Common myeloid progenitor, CD34-positive (primary cell): ENCODE measurements at places on chromosomes 4 and X.

DNA sequence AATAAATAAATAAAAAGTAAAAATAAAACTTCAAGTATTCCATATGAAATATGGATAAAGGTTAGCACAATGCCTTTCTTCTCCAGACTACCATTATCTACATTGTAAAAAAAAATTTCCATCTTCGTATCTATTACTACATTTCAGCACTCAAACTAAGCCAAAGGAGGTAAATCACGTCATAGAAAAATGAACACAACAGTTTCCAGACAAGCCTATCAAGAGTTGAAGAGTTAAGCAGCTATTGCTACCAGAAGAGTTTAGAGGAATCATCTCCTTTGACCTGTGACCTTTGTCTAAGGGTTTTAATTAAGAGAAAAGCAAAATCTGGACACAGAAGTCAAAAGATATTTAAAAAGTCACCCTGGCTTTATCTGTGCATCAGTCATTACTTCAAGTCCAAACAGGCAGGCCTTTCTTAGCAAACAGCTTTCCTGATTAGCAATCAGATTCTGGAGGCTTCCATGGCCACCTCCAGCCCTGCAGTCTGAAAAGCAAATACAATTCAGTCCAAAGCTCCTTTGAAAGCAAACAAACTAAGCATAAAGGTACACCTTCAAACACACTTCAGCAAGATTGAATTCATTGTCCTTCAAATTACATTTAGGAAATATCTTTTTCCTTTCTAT is 82.2 kb downstream of the APBB2 start:
- no peak for DNase-seq

DNA sequence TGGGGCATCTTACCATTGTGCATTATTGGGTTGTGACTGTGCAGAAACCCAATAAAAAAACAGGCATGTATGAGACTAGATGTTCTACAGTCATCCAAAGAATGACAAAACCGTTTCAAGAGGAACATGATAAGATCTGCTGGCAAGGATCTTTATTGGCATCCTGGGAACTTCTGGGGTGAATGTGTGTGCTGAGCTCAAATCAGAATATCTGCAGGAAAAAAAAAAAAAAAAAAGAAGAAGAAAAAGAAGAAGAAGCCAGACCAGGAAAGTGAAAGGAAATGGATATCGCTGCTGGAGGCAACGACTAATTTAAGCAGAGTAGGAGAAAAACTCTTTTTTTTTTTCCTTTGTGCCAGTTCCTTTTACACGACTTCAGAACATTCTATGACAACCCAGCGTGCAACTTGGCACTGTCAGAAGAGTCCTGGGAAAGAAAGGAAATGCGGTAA is 484.2 kb upstream of the BOD1L1 start:
- DNase-seq = peak; percentile 45

GRCh38 chrX:19372547-19373331 is 29.0 kb downstream of the PDHA1 start:
- DNase-seq = peak; percentile 2

DNA sequence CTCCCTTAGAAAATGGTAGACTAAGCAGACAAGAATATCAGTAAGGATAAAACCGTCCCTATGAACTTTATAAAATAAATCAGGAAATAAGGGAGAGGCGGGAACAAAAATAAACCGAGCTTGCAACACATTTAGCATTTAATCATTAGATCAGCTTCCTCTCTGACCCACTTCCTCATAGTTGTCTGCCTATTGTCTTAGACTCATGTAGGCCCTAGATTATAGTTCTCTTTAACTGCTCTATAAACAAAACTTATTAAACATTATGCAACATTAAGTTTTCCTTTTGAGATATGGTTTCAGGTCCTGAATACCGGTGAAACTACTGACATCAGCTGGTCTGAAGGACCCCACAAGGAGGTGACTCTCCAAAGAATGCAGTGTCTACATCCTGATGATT is 15.8 kb upstream of the SRD5A3 start:
- DNase-seq = peak; percentile 46

DNA sequence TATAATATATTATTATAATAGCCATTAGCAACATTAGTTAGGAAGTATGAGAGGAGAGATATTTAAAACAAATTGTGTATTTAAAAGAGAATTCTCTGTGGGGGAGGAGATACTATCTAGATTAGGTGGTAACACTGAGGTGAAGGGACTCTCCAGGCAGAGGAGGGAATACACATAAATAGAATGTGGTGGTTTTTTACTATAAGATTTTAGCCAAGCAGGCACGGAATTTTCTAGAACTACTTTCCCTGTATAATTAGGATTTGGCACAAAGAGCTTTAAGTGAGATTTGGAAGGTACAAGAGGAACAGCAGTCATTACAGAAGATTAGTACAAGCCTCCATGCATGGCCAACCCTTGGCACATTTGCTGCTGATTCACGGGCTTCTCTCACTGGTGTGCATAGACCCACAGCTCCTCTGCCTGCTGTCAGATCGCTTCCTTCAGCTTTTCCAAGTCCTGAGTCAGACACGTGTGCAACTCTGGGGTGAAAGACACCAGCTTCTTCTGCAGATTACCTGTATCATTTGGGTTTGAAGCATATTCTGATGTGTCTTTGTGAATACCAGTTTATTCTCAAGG is 685.5 kb downstream of the KCTD8 start:
- DNase-seq = no peak

- DNase-seq = peak; percentile 72
These were observed 26.4 kb upstream of the TMPRSS11B start for GRCh38 chr4:68271851-68272357.

DNA sequence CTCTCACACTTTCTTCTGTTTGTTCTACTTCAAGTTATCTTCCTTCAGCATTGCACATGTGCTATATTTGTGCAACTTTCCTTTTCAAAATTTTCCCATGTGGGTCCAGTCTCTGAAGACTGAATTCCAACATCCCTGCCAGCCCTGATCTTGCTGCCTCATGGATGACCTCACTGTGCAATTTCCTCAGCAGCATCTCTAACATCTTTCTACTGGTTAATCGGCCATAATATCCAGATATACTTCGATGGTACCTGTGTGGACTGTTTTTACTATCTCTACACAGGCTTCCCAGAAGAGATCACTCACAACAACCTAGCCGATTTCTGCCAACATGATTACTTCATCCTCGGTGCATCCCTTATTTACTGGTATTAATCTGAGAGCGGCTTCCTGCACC is 41.5 kb downstream of the GPM6A start:
- DNase-seq = no peak

- DNase-seq = no peak
These were observed 127.7 kb downstream of the COL4A6 start for GRCh38 chrX:108310506-108310905.

DNA sequence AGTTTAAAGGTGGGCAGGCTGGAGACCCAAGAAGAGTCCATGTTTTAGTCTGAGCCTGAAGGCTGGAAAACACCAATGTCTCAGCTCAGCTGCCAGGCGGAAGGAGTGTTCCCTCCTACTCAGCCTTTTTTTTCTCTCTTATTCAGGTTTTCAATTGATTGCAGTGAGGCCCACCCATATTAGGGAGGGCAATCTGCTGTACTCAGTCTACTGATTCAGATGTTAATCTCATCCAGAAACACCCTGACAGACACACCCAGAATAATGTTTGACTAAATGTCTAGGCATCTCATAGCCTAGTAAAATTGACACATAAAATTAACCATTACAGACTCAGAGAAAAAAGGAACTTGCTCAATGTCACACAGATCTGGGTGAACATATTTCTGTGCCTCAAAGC is 347.1 kb downstream of the GBA3 start:
- DNase-seq = no peak

DNA sequence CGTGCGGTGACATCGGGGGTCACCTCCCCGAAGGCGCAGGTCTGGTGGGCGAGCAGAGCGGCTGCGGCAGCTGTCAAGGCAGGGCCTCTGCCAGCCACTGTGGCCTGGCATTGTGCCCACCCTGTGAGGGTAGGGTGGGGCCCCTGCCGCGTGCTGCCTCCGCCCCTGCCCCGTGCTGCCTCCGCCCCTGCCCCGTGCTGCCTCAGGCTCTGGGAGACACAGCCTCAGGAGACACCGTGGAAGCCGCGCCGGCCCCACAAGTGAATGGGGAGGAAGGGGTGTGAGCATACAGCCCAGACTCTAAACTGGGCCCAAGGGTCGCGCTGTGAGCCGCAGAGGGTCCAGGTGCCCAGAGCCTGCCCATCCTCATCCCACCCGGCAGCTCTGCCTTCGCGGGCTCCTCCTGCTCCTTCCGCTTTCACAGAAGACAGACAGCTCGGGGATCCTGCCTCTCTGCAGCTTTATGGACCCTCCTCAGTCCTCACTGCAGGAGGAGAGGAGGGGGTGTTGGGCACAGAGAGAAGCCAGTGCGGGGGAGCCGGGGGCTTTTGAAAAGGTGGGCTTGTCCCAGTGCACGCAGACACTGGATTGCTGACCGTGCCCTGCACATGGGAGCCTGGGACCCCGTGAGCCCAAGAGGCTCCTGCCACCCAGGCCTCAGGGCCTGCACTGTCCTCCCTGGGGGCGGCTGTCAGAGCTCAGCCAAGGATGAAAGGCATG is 27.4 kb downstream of the PCGF3 start:
- peak; percentile 60 for DNase-seq

DNA sequence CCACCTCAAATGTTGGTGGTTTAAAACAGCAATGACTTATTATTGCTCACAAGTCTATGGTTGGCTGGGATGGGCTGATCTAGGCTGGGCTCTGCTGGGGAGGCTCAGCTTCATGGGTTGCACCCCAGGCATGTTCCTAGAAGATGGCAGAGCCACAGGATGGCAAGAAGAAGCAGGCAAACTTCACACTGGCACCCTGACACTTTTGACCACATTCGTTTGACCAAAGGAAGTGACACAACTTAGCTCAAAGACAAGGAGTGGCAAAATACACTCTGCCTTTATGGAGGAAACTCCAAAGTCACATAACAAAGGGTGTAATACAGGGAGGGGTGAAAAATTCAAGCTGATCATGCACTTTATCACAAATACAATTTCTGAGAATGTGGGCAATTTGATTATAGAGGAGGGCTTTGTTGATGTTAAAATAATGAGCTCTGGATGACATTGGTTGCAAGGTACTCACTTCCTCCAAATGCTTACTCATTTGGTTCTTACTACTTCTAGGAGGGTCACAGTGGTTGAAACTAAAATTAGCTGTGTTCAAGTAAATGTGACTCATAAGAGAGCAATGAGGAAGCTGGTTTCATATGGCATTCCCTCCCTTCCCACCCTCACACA is 249.2 kb upstream of the RPS6KA3 start:
- peak; percentile 81 for DNase-seq

- DNase-seq = no peak
These were observed 687.2 kb upstream of the AADAT start for GRCh38 chr4:170776983-170777382.

- no peak for DNase-seq
These were observed 125.7 kb downstream of the CAMK2D start for GRCh38 chr4:113635739-113636437.

GRCh38 chr4:11625211-11625610 is 196.5 kb upstream of the HS3ST1 start:
- DNase-seq = no peak

- peak; percentile 84 for DNase-seq
These were observed at the start of gene PKD2 for GRCh38 chr4:88007304-88008121. PKD2 (plus strand) TSS chr4:88007635; CDS start chr4:88007734, 99 bp downstream.

GRCh38 chr4:113144091-113144490 is 94.6 kb downstream of the ANK2 start:
- DNase-seq = no peak

DNA sequence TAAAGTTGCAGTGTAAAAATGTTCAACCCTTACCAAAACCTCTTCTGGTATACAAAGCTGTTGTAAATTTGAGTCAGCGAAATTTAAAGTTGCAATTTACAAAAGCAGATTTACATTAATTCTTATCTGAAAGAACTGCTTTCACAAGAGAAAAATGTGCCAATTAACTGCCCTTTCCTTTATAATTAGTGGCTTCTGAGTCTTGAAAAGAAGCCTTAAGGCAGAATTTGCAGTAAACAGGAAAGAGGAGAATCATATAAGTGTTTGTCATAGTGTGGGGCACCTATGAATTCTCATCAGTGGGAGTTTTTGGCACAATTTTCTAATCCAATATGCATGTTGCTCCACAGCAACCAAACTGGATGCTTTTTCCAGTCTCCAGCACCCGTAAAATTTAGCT is 125.3 kb upstream of the GABRG1 start:
- DNase-seq = no peak

GRCh38 chr4:84547211-84547610 is 35.7 kb upstream of the CDS1 start:
- no peak for DNase-seq

DNA sequence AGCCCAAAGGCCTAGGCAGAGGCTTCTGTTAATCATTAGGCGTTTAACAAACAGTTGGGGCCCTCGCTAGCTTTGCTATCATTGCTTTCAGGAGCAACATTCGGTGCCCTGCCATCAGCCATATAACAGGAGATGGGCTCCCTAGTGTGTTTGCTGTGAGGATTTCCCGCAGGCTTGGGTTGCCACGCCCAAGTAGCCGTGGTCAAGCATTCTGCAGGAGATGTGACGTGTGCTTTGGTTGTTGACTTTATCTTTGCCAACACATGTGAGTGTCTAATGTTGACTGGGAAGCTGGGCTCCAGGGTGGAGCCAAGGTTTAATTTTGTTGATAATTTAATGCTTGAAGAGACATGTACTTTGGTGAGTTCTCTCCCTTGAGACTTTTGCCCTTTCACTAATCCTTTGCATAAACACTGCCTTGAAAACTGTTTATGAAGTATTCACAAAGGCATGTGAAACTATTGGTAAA is 184.6 kb upstream of the KIT start:
- DNase-seq = peak; percentile 61

DNA sequence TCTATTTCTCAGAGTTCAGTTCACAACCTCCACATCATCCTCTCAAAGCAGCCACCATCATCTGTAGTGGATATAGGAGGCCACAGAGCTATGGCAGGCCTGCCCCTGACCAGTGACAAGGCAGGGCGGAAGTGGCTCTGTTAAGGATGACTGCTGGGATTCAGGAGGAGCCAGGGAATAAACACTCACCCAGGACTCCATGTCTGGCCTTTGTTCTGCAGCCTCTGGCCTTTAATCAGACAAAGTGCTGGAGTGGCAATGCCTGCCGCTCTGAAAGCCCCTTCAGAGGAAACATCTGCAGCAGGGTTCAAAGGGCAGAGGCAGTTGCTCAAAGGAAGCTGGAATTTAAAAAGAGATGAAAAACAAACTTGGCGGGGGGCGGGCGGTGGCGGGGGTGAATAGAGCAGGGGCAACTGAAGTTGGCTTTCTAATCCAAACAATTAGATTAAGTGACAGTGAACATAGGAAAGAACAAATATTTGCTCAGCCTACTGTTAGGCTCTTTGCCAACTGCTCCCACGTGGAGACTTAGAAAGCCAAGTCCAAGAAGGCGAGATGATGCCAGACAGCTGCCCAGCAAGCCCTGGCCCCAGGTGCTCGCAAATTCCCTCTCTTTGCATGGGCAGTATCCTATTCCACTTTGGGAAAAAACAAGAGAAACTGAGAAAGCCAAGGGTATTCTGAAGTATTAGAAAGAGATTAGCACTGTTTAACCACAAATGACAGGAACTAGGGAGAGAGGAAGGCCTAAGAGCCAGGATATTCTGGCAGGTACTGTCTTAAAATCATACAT is 5.5 kb downstream of the MPP1 start:
- DNase-seq = peak; percentile 56
